ENCODE measurements at places on chromosomes 12 and 14.
A peak's percentile ranks its signal among the peaks of the same experiment; 100 is the strongest.

GRCh38 chr12:53327435-53328042 is 6.1 kb upstream of the AAAS start:
- no peak for DNase-seq

GRCh38 chr14:96217376-96217913 is 12.8 kb downstream of the BDKRB2 start:
- DNase-seq: no peak

- no peak for DNase-seq
These were observed 573.0 kb downstream of the FOXG1 start for GRCh38 chr14:29339494-29340172.

- DNase-seq: no peak
These were observed 121.9 kb upstream of the FKBP4 start for GRCh38 chr12:2672863-2673262.

- no peak for DNase-seq
These were observed 759.8 kb upstream of the MDGA2 start for GRCh38 chr14:48435221-48435620.

DNA sequence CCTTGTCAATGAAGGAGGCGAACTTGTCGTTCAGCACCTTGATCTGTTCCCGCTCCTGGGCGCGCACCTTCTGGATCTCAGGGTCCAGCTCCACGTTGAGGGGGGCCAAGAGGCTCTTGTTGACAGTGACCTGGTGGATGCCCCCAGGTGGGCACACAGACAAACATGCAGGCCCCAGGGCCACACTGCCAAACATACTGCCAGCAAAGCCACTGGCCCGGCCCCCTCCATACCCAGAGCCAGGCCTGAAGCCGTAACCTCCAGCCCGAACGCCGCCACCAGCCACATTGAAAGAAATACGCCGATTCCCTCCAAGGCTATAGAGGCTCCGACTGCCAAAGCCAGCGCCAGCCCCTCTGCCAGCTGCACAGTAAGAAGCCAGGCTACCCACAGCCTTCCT is 337 bp downstream of the KRT74 start:
- DNase-seq: no peak

- DNase-seq: no peak
These were observed 286.5 kb downstream of the SOX5 start for GRCh38 chr12:23662966-23663365.

GRCh38 chr14:99598774-99599173 is 5.2 kb downstream of the CCDC85C start:
- DNase-seq: no peak

- no peak for DNase-seq
These were observed 1.0 kb upstream of the LMO3 start for GRCh38 chr12:16606991-16607390.

DNA sequence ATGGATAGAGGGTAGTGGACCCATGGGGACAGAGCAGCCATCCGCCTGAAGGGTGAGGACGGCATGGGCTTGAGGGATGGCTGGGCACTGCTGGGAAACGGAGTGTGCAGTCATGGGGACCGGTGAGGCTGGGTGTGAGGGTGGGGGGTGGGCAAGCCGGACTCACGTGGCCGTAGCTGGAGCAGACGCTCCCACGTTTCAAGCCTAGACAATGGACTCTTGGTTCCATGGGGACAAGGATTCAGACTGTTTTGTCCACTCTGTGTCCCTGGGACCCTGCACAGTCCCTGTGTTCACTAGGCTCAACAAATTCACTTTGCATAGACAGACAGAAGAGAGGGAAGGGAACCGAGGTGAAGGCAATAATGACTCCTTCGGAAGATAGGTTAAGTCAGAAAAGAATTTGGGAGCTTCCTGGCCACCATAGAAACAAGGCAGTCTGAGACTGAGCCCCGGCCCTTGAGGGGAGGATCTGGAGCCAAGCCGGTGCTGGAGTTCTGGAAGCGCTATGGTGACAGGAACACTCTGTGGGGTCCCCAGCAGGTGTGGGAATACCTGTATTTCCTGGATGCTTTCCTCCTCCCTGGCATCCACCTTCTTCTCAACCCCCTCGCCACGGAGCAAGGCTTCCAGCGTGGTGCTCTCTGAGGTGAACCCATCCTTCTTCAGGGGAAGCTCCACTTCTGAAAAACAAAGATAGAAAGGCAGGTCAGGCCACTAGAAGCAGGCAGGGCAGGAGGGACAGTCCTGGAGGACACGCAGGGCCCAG is 162.5 kb downstream of the DPF3 start:
- no peak for DNase-seq

- DNase-seq: no peak
These were observed 1.1 kb upstream of the NDUFA12 start for GRCh38 chr12:95004610-95005009.

DNA sequence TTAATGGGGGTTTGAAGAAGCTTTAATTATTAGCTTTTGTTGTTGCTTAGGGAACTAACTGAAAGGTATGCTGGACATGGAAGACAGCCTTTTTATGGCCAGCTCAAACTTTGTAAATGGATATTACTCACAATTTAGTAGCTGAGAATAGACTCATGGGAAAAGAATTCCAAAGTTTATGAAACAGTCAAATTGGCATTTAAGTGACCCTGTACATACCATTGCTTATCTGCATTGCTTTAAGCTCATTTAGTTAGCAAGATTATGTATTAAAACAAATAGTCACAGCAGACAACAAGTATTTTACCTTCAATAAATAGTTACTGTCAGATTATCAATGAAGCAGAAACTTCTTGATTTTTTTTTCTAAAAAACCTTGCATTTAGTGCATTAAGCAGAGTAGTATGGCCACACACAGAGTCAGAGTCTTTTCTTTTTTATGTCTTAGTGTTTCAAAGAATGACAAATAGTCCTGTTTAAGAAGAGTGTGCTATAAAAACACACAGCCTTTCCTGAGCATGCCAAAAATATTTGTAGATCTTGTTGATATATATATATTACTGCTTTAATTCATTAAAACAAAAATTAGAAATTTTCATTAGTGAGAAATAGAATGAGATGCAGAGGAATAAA is 102.2 kb downstream of the TTC6 start:
- no peak for DNase-seq

GRCh38 chr14:45426685-45427282 is 173.8 kb upstream of the MIS18BP1 start:
- no peak for DNase-seq

DNA sequence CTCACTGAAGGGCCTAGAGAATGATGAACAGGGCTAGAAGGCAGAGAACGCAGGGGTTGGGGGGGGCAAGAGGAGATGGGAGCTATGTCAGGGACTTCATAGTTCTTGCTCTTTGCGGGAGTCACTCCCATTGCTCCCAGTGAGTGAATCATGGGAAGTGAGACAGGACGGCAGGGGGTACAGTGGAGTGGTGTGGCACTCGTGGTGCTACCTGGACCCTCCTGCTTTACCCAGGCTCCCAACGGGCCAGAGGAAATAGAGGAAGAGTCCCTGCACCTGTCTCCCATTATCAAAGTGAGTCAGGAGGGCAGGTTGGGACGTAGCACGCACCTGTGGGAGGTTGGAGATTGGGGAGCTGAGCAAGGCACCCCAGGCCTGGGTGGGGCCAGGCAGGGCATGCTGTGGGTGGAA is 1.3 kb upstream of the KRT8 start:
- DNase-seq: no peak

DNA sequence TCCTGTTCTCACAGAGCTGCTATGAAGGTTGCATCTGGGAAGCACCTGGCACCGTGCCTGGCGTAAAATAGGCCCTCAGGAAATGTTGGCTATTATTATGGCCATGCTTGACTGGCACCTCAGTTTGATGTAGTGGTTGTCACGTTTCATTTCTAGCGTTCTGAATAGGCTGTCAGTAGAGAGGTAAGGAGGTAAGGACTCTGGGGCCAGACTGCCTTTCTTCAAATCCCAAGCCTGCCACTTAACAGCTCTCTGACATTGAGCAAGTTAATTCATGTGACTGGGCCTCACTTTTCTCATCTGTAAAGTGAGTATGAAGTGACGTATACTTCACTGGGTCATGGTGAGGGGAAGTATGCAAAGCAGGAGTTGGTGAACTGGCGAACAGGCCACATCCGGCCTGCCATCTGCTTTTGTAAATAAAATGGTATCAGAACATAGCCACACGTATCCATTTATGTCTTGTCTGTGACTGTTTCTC is 196.2 kb downstream of the CACNA1C start:
- no peak for DNase-seq

- DNase-seq: no peak
These were observed 128.1 kb upstream of the HMGA2 start for GRCh38 chr12:65696227-65696626.

- peak; percentile 18 for DNase-seq
These were observed 27.4 kb downstream of the ABCD4 start for GRCh38 chr14:74275241-74275841.

DNA sequence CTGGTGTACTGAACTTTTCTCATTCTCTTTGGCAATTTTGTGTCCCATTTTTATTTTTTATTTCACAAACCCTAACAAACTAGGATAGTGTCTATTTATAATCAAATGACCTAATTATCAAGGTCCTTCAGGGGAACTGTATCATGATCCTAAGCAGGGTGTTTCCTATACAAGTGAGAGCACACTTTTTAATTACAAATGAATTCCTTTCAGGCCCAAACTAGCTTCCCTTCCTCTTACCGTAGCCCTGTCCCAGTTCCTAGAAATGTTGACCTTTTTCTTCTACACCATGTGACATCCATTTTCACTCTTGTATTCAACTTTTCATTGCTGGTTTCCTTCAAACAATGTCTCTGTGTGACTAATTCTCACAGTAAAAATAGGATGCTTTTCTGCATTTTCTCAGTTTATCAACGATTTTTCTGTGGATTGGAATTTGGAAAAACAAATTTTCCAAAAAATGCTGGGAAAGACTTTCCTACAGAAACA is 411.4 kb downstream of the CCDC91 start:
- no peak for DNase-seq

GRCh38 chr12:607541-608001 is 55.7 kb downstream of the NINJ2 start:
- no peak for DNase-seq

- DNase-seq: no peak
These were observed 514.1 kb downstream of the MED13L start for GRCh38 chr12:115763376-115763775.

- DNase-seq: no peak
These were observed 20.4 kb downstream of the TMTC1 start for GRCh38 chr12:29763301-29763683.

DNA sequence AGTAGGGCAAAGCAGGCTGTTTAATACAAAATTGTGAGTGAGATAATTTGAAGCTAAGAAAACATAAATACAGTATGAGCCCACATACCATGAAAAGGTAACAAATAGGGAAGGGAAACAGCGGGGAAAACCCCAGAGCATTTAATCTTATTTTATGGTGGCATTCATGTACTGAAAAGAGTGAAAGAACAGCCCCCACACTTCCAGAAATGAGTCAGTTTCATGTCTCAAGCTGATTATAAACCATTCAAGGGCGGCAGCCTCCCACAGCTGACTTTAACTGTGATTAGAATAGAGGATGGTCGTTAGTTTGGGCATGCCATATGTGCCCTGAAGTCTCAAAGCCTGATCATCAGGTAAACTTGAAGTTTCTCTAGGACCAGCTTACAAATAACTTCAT is 64.5 kb downstream of the FOXG1 start:
- DNase-seq: no peak
